ENCODE measurements at places on chromosomes 16 and 17.
A peak's percentile ranks its signal among the peaks of the same experiment; 100 is the strongest.

GRCh38 chr17:7884581-7885366, 3.8 kb upstream of the CHD3 start:
- DNase-seq, result no peak

DNA sequence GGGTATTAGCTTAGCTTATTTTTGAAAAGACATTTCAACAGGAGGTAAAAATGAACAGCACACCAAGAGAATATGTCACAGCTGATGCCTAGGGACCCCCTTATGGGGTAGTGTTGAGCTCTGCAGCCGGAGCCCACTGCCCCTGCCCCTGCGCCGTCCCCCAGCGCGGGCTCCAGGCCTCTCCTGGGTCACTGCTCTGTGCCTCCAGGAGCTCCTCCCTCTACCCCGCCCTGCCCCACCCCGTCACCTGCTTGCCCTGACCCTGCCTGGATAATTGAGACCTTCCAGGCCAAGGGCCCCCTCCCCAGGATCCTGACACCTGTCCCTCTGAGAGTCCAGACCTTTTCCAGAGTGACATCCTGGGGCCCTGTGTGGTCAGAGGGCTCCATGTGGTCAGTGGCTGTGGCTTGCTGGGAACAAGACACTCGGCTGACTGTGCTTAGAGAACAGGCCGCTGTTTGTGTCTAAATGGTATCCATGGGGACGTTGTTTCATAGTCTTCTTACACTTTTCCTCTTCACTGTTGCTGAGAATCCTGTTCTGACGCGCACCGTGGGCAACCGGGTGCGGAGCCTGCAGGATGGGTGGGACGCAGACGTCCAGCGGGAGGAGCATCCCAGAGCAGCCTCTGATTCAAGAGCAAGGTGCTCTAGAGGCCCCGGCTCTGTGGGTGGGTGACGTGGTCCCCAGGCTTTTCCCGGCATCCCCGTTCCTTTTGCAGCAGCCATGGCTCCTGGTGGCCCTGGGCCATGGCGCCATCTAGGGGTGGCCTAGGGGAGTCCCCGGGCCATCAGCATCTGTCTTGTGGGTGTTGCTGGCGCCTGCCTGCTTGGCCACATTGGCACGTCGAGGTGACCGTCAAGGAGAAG, 20.0 kb upstream of the WFIKKN1 start:
- DNase-seq, result no peak

- DNase-seq, result no peak
These were observed 29.4 kb downstream of the RNF112 start for GRCh38 chr17:19440421-19440820.

DNA sequence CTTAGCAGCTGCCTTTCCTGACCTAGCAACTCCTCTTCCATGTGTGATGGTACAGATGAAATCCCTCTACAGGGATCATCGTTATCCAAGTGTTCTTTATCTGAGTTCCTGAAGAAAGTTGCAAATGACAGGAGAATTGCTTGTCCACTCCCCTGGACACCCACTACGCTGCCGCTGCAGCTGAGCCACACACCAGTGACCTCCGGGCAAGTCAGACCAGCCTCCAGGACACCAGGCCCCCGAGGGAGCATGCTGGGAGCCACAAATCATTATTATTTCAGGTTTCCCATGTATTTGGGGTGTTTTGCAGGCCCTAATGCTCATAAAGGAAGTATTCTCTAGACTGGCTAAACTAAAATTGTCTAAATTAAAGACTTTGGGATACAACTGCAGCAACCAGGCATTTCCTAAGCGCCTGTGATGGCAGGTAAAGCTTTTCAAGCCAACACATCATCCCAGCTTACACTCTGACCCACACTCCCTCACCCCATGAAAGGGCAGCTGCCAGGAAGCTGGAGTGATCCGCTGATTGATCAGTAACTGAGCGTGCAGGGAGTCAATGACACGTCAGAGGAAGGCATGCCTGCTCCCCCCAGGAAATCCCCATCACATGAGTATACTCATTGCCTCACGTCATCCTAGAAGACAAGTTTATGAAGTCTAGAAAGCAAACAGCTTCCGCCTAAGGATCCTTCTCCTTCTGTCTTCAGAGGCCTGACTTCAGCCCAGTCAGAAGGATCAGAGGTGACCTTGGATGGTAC, 14.4 kb downstream of the FA2H start:
- no peak for DNase-seq

DNA sequence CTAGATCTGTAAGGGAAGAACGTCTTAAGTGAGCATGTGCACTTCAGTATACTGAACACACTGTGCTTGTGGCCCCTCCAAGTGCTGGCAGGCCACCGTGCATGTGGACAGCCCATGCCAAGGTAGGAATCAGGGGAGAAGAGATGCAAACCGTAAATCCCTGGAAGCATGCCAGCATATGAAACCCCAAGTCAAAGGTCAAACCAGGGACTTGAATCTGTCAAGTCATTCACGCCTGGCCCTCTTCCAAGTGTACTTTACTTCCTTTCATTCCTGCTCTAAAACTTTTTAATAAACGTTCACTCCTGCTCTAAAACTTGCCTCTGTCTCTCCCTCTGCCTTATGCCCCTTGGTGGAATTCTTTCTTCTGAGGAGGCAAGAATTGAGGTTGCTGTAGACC, 2.8 kb upstream of the ATXN2L start:
- no peak for DNase-seq

- no peak for DNase-seq
These were observed 18.6 kb downstream of the CDH16 start for GRCh38 chr16:66899945-66900710.

DNA sequence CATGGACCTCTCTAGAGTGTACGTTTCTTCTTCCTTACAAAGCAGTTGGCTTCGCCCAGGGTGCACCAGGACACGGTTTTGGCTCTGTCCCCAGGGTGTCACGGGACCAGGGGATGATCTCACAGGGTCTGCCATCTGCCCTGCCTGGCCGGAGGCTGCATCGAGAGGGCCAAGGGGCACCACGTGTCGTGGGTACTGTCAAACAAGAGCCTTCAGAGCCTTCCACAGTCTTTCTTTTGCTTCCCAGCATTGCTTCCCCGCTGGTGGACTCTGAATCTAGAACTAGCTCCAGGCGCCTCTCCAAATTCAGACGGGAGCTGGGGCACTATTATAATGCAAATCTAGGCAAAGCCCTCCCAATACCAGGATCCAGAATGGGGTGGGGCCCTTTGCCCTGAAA, 47.9 kb downstream of the MAPT start:
- DNase-seq, result no peak

- peak; percentile 76 for DNase-seq
These were observed at the start of gene EZH1 for GRCh38 chr17:42744806-42745617. TSS of gene EZH1 (minus strand) at chr17:42745040. CDS start at chr17:42728941, 16,099 bp downstream.

DNA sequence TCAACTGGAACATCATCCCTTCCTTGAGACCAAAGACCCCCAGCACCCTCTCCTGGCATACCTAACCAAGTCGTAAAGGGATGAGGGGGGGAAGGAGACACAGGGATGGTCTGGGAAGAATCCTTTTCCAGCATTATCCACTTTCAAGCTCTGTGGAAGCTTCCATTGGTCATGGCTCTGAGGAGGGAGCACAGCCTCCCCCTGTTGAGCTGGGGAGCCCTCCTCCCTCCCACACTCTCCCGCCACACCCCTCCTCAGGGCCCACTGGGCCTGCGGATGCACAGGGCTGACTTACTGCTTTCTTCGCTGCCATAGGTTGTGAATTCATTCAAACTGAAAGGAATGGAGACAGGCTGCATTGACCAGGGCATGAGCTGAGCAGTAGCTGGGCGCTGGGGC, 12.4 kb downstream of the CSF3 start:
- DNase-seq, result no peak

DNA sequence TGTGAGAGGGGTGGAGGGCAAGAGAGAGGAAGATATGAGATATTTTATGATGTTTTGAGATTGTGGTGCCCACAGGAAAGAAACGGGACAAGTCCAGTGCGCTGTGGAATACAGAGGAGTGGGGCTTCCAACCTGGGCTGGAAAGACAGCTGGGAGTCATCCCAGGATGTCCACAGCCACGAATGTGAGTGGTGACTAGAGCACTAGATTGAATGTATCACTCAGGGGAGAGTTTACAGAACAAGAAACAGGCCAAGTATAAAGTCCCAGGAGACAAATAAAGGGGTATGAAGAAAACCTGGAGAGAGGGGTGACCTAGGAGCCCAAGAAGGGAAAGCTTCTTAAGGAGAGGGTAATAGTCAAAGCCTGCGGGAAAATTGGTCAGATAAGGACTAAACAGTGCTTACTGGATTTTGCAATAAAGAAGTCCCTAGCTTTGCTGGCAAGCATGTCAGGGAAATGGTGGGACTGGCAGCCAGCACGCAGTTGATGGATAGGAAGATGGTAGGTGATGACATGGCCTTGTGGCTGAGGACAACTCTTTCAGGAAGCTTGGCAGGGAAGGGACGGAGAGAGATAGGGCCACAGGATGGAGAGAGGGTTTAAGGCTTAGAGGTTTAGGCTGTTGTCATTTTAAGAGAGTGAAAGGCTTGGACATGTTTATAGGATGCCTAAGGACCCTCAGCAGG, 114.5 kb downstream of the AXIN2 start:
- DNase-seq, result no peak

DNA sequence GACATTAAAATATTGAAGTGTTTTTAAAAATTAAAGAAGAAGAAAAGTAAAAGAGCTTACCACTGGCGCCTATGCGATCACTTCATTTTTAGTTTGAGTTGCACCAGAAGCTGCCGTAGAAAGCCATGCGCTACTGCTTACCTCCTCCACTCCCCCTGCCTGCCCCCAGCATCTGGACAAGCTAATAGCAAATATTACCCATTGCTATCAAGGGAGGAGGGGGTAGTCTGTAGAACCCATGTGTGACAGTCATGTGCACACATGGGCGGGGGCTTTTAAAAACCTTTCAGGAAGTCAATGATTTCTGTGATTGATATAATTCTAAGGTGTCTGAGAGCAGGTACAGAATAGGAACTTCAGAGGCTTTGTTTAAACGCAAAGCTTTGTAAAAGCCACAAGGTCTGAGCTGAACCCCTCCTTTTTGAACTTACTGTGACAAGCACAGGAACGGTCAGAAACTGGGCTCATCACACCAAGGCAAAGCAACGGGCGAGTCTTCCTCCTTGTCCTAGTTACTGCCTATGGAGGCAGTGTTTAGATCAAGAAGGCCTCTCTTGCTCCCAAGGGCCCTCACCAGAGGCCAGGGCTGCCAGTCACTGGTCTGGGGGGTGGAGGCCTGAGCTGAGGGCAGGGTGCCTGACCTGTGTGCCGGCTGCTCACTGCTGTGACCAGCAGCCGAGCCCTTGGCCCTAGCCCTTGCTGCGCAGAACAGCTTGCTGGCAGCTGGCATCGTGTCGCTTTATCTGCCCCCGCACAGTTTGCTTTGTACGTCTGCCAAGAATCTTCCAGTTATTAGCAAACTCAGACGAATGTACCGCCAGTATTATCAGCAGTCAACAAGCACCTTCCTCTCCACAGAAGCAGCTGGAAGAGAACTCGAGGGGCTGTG, 15.0 kb downstream of the GINS2 start:
- DNase-seq, result no peak

DNA sequence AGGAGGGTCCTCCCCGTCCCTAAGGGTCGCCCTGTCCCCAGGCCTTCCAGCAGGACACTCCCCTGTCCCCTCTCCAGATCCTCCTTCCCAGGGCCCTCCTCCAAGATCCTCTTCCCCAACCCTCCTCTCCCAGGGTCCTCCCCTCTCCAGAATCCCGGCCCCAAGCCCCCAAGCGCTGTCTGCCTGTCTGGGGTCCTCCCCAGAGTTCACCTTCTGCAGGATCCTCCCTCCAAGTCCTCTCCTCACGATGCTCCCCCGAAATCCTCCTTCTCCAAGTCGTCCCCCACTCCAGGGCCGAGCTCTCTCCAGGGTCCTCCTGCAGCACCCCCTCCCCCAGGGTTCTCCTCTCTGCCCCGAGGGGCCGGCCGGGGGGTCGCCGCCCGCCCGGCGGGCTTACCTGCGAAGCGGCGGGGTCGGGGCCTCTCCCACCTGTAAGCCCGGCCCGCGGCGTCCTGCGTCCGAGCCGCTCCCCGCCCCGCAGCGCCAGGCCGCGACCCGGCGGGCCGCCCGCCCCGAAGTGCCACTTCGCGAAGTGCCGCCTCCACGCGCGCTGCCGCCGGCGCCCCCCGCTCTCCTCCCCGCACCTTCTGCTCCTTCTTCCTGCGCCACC, 678 bp upstream of the BAIAP2 start:
- DNase-seq, result no peak

DNA sequence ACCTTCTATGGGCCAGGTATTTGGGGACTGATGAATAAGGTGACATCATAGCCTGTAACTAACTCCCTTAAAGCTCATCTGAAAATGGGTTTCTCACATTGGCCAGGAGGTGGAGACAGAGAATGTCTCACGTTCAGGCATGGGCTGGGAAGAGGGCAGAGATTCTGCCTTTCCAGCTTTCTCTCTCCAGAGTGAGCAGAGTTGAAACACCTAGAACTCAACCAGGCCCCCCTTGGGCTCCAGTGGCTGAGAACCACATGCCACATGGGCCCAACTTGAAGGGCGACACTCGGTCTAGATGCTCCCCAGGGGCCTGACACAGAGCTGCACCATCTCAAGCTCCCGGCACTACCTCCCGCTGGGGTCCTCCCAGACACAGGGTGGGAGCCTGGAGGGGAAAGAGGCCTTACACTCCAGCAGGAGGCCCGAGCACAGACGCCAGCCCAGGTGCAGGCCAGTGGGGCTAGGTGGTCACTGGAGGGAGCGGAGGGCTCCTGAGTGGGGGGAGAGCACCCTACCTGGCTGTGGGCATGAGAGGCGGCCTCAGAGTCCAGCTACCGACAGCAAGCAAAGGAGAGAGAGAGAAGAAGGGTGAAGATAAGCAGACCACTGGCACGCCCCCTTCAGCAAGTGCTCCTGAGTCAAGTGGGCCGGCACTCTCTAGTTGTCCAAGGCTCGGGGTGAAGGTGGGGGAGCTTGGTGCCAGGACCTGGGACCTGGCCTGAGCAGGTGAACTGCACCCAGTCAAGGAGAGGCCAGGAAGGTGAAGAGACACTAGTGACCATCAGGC, 55.9 kb downstream of the MYO18A start:
- no peak for DNase-seq

DNA sequence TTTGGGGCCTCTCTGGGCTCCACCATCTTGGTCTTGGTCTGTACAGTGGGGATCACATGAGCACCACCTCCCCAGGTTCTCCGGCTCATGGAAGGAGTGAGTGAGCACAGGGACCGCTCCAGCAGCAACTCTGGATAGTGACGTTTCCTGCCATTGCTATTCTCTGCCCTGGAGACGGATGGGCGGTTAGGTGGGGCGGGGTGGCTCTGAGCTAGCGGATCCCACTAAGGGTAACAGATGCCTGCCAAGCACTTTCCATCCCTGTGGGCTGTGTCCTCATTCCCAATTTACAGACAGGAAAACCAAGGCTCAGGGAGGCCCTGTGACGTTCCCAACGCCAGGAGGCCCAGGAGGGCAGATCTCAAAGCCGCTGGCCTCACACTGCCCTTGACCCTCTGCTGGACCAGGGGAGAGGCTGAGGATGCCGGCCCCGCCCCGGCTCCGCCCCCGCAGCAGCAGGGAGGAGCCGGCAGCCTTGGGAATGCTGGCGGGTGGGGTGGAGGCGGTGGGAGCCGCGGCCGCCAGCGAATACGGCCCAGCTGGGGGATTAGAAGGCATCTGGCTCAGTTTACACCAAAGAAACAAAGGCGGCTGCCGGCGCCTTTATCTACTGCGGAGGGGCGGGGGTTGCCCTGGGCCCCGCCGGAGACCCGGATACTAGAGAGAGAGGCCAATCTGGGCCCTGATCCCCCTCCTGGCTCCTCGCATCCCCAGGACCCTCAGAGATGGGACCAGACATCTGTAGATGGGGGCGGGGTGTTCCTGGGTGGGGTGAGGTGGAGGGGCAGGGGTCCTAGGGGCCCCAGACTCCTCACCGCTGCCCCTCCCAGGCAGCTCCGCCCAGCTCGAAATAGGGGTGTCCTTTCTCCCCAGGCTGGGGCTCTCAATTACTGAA, 122.3 kb upstream of the CIBAR2 start:
- no peak for DNase-seq

Measured in HCT116 (cell line).